ENCODE measurements at places on chromosomes 1 and 21. TPM values are rescaled to one million over a fixed set of nuclear protein-coding genes. Genes with fewer than 3 reads are reported as not detected.

The SERTAD4 gene
- total RNA-seq = not detected

The OLIG2 gene
- total RNA-seq = not detected

The LRRC7 gene
- not detected for total RNA-seq

The CD101 gene
- not detected for total RNA-seq

The GPR37L1 gene
- total RNA-seq = not detected

The KIRREL1 gene
- not detected for total RNA-seq

The COL9A2 gene
- total RNA-seq = 12.4 TPM

The GBP2 gene
- total RNA-seq = 150 TPM

The RNF186 gene
- total RNA-seq = not detected

The UTS2 gene
- total RNA-seq = 0.73 TPM

The KCND3 gene
- not detected for total RNA-seq

The KRTAP19-3 gene
- not detected for total RNA-seq

The SLC35F3 gene
- total RNA-seq = 16.8 TPM

The CHTOP gene
- total RNA-seq = 83.8 TPM

The LGR6 gene
- not detected for total RNA-seq

The AUNIP gene
- total RNA-seq = 9.8 TPM

The BEND5 gene
- total RNA-seq = 0.96 TPM
